ENCODE measurements at places on chromosomes 2 and 18. TPM values are rescaled to one million over a fixed set of nuclear protein-coding genes. Genes with fewer than 3 reads are reported as not detected.

DNA sequence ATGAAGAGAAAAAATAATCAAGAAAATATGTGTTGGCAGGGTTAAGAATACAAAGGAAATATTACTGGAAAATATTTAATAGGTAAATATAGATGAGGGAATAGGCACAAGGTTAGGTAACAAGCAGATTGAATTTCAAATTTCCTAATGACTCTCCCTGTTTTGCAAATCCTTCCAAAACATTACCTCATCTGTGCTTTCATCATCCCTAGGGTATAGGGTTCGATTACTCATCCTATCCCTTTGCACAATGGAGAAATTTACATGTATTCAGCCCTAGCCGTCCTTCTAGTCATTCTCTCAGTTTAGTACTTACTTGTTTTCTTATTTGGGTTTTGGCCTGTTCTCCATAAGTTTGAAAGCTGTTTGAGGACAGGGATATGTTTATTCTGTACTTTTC lies 864.6 kb upstream of the FSHR start:
- DNase-seq = no peak

The CD8B gene
- 483 TPM for total RNA-seq

GRCh38 chr2:172545408-172546075 lies 10.3 kb upstream of the PDK1 start:
- no peak for DNase-seq

DNA sequence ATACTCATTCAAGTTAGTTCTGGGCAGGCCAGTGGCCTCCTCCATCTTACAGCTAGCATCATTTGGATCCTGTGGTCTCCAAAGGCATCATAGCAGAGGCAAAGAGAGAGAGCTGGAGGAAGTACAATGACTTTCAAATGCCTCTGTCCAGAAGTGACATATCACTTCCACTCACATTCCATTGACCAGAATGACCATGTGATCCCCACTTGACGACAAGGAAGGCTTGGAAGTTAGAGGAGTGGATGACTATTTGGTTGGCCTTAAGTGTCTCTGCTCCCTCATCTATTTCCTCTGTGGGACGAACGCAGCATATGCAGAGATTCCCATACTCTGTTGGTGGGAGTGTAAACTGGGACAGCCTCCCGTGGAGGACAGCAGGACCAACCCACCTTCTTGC lies 27.8 kb upstream of the MLPH start:
- no peak for DNase-seq

DNA sequence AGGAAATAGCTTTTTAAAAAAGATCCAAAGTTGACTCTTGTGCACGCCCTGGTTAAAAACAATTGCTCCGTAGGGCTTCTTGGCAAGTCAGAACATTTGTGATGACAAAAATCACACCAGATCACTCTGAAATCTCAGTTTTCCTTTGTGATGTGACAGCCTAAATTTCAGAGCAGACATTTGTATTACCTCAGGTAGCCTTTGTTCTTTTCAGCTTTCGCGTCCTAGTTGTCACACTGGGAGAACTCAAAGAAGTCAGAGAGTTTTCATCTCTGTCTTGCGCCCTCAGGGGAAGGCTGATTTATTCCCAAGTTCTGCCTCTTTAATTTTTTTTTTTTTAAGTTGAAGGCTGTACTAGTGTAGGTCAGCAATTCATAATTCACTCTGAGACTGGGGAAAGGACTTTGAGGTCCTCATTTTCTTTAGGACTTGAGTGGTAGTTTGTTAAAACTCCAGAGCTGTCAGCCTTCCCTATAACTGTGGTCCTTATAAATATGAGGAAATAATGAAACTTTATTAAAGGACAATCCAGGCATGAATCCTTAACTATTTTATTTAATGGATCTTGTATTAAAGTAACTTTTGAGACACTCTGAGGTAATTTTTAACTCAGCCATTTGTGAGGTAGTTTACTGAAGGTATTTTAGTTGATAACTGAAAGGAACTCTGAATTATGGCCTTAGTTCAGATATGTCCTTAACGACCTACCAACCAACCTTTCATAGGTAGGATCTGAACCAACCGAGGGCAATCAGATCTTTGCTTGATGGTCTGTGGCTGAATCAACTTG lies 525.1 kb upstream of the FAM98A start:
- no peak for DNase-seq

The ZNF396 gene
- total RNA-seq = 1.9 TPM

DNA sequence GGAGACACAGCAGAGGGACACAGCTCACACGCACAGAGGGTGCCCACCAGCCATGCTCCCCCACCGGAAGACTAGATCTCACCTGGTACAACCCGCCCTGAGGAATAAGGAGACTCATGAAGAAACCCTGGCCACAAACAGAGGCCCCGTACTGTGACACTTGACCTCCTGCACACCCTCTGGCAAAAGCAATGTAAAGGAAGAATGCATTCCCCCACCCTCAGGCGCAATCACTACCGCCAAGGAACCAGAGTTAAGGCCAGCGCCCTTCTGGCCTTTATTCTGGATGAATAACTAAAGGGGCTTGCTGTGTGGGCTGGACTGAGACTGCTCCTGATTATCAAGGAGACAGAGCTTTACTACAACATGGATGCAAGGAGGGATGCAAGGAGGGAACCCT lies 509.2 kb upstream of the SPHKAP start:
- no peak for DNase-seq

DNA sequence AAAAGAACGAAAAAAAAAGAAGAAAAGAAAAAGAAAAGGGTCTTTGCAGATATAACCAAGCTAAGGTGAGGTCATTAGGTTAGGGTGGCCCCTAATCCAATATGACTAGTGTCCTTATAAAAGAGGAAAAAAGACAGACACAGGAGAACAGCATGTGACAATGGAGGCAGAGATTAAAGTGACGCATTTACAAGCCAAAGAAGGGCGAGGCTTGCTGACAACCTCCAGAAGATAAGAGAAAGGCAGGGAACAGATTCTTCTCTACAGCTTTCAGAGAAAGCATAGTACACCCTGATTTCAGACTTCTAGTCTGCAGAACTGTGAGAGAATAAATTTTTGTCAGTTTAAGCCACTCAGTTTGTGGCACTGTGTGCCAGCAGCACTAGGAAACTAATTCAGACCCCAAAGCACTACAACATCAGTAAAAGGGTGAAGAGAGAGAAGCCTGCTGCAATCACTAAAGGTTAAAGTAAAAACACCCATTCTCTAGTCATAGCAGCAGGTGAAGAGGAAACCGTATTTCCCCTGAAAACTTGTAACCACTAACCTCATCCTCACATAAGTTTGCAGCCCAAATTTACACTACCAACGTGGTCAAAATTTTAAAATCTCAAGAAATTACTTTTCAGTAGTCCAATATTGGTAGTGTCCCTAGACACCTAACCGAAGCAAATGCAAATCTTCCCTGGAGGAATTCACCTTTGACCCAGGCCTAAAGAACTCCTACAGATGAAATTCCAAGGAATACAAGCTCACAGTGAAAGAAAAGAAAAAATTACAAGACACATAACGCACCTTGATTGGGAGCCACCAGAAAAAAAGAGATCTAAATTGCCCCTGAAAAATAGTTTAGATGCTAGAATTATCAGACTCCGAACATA lies 17.5 kb downstream of the REEP1 start:
- DNase-seq = no peak

DNA sequence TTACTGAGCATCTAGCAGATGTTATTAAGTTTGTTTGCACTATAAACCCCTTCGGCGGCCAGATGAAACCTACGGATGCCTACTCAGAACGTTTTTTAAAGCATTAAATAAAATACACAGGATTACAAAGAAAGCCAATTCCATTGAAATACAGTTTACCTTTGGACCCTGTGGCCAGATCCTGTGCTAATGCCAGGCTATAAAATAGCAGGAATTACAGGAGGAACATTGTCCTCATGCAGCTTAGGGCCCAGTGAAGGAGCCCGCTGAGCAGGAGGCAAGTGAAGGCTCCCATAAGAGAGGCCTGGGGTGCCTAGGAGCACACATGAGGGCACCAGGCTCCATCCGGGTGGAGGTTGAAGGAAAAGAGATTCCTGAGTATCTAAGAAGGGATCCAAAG lies 310.4 kb downstream of the MTX2 start:
- DNase-seq = no peak

DNA sequence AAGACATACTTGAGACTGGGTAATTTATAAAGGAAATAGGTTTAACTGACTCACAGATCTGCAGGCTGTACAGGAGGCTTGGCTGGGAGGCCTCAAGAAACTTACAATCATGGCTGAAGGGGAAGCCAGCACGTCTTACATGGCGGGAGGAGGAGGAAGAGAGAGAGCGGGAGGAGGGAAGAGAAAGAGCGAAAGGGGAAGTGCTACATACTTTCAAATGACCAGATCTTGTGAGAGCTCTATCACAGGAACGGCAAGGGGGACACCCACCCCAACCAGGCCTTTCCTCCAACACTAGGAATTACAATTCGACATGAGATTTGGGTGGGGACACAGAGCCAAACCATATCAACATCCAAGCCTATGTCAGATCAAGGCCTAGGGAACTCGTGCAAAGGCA lies 24.2 kb downstream of the MYL12B start:
- DNase-seq = no peak

The MC5R gene
- 0.17 TPM for total RNA-seq

- DNase-seq = no peak
Observed at GRCh38 chr2:174608866-174609214, 11.2 kb upstream of the WIPF1 start.

GRCh38 chr2:237431372-237431771 lies 17.4 kb upstream of the COL6A3 start:
- DNase-seq = no peak

The CCDC141 gene
- total RNA-seq = 11.8 TPM

GRCh38 chr2:136215908-136216472 lies 98.0 kb upstream of the CXCR4 start:
- DNase-seq = no peak

DNA sequence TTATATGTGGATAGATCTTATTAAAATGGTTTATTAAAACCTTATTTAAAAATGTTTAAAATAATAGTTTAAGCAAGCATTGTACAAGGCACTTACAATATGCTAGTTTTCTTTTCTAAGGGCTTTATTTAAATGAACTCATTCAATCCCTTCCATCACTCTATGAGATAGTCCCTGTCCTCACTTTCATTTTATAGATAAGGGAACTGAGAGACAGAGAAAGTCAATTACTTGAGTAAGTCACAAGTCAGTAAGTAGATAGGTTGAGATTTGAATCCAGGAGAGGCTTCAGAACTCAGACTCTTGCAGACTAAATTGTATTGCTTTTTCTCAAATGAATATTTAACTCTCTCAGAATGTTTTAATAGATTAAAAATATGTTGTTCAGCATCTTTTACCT lies 95.2 kb downstream of the KLHL14 start:
- DNase-seq = no peak

GRCh38 chr2:29629495-29629894 lies 291.9 kb downstream of the ALK start:
- no peak for DNase-seq

GRCh38 chr2:226544596-226545210 lies 254.9 kb downstream of the IRS1 start:
- DNase-seq = no peak

GRCh38 chr2:190592831-190593230 lies 56.1 kb upstream of the NAB1 start:
- DNase-seq = no peak

GRCh38 chr2:138028538-138028937 lies 64.3 kb downstream of the HNMT start:
- DNase-seq = no peak

GRCh38 chr2:193743089-193743488 lies 1548.4 kb upstream of the TMEFF2 start:
- DNase-seq = no peak

DNA sequence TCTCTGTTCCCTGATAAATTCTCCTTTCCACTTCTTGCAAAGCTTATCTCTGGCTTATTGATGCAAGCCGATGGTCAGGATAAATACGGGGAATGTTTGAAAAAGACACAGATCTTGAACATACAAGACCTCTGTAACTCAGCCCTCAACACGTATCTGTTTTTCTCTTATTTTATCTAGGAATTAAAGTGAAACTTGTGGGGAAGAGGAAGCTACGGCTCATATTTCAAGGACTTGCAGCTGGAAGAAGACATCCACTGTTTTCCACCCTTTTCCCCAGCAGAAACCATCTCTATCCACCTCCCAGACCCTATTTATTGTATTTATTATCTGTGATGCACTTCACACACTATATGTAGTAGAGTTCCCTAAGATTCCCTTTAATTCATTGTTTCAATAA lies 98.4 kb upstream of the TANK start:
- no peak for DNase-seq

The FEV gene
- total RNA-seq = not detected

DNA sequence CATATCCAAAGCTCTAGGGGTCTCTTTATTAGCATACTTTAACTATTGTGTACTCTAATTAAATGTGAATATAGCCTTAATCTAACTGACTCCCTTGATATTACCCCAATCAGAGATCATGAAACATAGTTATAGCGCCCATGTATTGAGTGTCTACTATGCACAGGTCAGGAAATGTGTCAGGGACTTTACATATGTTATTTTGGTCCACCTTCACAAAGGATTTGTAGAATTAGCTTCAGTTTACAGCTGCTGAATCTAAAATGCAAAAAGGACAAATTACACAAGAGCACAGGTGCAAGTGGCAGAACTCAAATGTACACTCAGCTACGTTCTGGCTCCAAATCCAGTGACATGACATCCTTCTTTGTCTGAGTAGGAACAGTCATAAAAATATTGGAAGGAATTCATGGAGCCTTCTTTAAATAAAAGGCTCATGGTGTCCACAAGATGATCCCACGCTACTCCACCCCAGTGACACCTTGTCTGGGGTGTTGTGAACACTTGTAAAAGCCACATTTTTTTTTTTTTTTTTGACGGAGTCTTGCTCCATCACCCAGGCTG lies 38.7 kb upstream of the ATL2 start:
- DNase-seq = no peak

DNA sequence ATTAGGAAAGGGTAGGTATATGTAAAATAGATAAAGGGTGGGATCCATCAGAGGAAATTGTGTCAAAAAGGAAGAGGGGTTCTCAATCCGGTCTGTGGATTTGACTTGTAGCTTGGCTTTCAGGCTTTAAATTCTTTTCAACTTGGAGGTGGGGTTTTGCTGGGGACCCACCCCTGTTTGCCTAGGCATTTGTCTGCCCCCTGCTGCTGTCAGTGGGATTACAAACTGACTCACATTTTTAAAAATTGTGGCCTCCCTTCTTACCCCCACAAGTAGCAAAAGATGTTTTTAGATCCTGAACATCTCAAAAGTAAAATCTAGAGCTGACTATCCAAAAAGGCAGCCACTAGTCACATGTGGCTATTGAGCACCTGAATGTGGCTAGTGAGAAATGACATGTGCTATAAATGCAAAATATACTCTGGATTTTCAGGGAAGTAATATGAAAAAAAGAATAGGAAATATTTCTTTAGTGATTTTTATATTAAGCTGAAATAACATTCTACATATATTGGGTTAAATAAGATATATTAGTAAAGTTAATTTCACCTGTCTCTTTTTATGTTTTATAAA lies 178.9 kb downstream of the GFPT1 start:
- DNase-seq = no peak

DNA sequence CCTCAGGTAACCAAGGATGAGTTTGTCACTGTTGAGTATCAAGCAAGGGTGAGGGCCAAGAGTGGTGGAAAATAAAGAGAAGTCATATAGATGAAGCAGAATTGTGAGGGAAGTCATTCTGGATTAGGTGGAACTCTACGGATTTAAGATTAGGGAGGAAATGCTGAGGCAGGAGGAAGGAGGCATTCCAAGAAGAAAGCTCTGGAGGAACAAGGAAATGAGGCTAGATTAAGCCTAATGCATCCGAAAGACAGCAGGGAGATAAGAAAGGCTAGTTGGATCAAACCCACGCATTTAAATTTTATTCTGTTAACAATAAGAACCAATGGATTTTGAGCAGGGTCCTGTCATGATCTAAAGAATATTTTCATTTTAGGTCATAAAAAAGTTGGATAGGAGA lies 681.2 kb downstream of the EPHA4 start:
- no peak for DNase-seq

The MARCO gene
- 0.26 TPM for total RNA-seq

Measured in activated naive CD8-positive, alpha-beta T cell treated with anti-CD3 and anti-CD28 coated beads, Interleukin-2, amount 10 ng/mL, durations not matched to agents 7 days and 5 days (primary cell).